ENCODE measurements at places on chromosomes 12 and 14.

DNA sequence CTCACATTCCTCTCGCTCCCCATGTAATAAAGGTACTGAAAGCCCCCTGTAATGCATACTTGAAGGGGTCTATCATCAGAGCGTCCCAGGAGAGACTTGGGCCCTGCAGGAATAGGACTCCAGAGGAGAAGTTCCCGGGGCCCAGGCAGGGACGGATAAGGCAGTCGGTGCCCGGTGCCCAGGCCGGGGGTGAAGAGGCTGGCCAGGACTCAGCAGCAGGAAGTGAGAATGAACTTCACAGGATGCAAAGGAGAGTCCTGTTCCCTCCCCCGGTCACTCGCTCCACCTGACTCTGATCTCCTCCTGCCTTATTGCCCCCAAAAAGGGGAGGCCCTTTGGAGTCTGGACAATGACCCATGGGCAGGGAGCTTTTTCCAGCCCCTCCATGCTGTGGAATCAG, 40.2 kb downstream of the LRRC74A start:
- no peak for DNase-seq

DNA sequence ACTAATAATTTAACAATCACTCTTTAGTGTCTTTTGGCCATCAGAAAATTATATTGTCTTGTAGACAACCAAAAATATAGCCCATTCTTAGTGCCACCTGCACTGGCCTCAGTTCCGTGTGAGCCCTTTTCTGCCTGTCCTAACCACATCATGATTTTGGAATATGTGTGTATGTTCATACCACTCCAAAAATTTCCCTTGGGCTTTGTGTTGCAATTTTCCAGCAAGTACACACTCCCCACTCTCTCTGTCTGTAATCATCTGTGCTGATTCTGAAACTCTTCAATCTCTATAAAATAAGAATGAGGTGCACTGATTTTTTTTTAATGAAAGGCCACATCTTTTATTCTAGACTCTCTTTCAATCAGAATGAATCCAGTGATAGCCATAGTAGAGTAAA, 196.0 kb downstream of the PIK3C2G start:
- no peak for DNase-seq

GRCh38 chr12:127680516-127680915, 586.5 kb upstream of the TMEM132C start:
- DNase-seq: no peak

DNA sequence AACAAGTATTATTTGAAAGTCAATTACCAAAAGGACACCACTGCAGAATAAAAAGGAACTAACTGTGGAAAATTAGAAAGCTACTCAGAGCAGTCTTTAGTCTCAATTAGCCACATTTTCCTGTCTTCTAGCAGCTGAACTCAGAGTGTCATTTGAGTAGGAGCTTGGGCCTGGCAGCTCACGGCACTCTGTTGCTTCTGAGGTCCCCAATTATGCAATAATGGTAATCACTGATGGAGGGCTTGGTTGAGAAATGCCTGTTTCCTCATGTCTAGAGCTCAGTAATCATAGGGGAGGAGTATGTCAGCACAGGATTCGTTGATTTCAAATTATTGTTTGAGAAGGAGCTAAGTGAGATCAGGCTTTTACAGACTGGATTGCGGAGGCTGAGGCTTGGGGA, 108.6 kb downstream of the VRK1 start:
- no peak for DNase-seq

DNA sequence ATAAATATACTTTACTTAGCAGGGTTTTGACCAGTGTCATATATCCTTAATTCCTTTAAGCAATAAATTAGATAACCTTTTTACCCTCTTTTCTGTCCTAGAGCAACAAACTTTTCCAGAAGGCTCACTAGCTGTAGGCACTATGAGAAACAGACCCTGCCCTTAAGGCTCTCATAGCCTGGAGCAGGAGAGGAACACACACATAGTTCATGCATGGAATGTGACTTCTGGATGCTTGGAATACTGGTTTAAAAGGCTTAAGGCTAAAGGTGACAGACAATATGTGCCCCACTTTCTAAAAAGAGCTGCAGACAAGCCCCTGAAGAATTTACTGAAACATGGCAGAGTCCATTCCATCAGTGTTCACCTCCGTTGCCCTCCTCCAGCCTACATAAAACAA, 237.2 kb downstream of the TTC8 start:
- no peak for DNase-seq

DNA sequence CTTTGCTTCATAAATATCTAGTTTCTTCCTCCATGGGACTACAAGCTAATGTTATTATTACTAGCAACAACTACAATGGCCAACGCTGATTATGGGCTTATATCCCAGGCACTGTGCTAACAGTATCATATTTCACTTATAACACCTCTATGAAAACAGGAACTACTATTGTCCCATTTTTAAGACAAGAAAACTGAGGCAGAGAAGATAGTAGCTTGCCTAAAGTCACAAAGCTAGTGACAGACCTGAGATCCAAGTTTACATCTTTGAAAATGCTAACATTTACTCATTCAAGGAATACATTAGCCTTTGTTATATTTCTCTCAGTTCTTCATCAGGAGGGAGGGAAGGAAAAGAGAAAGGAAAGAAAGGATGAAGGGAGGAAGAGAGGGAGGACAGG, 32.8 kb downstream of the GIT2 start:
- no peak for DNase-seq

DNA sequence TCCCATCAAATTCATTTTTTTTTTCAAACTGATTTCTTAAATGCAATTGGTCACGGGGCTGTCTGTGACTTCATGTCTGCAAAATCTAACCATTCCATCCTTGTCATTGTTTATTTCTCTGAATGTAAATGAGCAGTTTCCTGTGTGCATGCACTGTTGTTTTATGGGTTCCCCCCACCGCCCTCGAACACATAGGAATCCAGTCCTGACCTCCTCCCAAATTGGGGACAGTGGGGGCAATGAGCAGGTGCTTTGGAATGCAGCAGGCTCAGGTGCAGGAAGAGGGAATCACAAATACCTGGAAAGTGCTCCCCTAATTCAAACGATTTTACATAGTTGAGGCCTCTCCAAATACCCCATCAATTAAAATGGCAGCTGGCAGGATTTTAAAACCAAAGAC, 62.6 kb upstream of the ESRRB start:
- DNase-seq: peak; percentile 25

GRCh38 chr12:116116650-116117424, 160.7 kb downstream of the MED13L start:
- DNase-seq: no peak

GRCh38 chr12:89825591-89826449, 117.2 kb upstream of the ATP2B1 start:
- DNase-seq: no peak

- DNase-seq: no peak
Observed at GRCh38 chr14:28323366-28323765, 443.2 kb upstream of the FOXG1 start.
